ENCODE measurements at places on chromosomes 7 and 10. TPM values are rescaled to one million over a fixed set of nuclear protein-coding genes. Genes with fewer than 3 reads are reported as not detected.

DNA sequence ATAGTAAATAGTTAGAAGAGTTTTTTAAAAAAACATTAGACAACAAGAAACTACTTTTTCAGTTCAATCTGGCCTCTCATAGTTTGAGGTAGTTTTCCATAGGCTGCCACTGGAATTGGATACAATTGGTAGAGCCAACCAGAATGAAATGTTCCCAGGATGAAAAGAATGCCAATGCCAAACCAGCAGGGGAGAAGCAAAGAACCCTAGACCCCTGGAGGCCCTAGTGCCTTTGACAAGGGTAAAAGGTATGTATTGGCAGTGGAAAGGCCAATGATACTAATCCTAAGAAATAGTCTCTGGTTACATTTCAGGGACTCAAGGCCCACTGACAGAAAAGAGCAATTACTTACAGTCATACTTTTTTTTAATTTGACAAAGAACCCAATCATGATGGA is 77.4 kb upstream of the SEM1 start:
- no peak for DNase-seq

- no peak for DNase-seq
These were observed 12.8 kb downstream of the NOS3 start for GRCh38 chr7:151003572-151003971.

- no peak for DNase-seq
These were observed 365.3 kb downstream of the PARD3 start for GRCh38 chr10:34449836-34450235.

DNA sequence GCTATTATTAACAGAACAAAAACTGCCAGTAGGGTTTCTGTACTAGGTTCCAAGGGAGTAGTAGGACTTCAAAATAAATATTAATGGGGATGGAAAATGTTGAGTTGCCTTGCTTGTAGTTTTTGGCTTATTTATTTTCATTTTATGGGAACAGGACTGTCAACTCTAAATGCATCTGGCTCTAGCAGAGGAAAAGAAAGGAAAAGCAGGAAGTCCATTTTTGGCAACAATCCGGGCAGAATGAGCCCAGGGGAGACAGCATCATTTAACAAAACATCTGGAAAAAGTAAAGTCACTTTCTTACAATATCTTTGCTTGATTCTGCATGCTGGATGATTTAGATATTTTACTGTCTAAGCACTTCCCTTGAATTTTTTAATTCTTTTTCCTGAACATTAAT is 69.4 kb downstream of the NOC3L start:
- DNase-seq, result peak; percentile 80

DNA sequence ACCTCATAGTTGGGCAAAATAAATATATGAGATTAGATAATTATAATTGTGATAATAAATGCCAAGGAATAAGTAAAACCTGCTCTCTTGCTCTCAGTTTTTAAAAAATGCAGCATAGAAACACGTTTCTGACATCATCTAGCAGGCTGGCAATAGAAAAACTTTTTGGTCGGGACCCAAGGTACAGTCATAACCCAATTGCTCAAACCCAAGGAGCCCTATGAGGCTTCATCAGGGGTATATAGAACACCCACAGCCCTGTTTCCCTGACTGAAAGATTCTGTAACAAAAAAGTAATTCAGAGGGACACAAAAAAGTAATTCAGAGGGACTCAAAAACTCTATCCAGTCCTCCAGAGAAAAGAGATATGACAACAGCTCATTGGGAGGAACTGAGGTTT is 3.8 kb downstream of the PDE1C start:
- no peak for DNase-seq

- DNase-seq, result no peak
These were observed 38.0 kb upstream of the VSIR start for GRCh38 chr10:71811351-71811750.

DNA sequence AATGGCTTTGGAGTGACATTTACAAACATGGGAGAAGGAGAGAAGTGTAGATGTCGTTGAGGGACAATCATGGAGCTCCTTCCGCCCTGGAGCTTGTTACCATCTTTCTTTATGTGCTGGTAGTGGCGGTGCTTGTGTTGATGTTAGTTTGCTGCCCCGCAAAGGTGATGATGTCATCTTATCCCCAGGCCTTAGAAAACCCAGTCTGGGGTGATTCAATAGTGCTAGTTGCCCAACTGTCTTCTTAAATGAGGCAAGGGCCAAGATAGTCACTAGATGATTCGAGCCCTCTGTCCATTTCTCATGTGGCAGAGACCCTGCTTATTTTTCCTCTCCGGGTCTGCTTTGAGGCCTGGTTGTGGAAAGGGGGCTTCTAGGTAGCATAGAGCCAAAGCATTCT is 277.4 kb downstream of the CCSER2 start:
- no peak for DNase-seq

DNA sequence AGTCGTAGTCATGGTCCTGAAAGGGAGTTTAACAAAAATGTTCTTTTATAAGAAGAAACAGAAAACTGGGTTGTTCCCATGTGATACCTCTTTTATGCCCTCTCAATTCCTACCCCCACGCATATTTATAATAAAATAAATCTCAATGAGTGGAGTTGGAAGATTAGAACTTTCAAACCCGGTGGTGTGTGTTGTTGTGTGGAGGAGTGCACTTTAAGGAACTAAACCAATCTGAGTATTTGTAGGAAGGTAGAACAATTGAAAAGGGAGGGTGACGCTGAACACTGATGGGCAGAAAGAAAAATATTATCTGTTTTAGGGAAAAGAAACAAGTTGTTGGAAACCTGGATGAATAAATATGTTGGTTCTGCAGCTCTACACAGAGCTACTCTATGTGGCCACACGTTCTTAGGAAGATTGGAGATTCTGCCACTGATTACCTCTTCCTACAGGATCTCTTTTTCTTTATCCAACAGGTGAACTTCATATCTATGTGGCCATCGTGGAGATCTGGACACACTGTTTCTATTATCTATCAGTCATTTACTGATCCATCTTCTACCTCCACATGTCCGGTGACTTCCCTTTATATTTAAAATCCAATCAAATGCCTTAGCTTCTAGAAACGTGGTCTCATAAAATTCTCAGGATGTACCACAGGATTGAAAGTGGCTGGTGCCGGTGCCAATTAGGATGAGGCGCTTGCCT is 13.1 kb upstream of the GATA3 start:
- no peak for DNase-seq

- no peak for DNase-seq
These were observed 510.0 kb downstream of the TNS3 start for GRCh38 chr7:47071866-47072265.

GRCh38 chr10:13095094-13095493 is 4.9 kb upstream of the OPTN start:
- DNase-seq, result no peak

- DNase-seq, result no peak
These were observed 63.3 kb upstream of the KMT2E start for GRCh38 chr7:104950754-104951153.

MAPK8 gene
- total RNA-seq, result 22.0 TPM

GRCh38 chr7:56092789-56093531 is at the start of gene PHKG1:
PHKG1 (minus strand) TSS chr7:56092952; CDS start chr7:56088941, 4,011 bp downstream.
- DNase-seq, result peak; percentile 89

- no peak for DNase-seq
These were observed 70.0 kb upstream of the FAM13C start for GRCh38 chr10:59432207-59432900.

DNA sequence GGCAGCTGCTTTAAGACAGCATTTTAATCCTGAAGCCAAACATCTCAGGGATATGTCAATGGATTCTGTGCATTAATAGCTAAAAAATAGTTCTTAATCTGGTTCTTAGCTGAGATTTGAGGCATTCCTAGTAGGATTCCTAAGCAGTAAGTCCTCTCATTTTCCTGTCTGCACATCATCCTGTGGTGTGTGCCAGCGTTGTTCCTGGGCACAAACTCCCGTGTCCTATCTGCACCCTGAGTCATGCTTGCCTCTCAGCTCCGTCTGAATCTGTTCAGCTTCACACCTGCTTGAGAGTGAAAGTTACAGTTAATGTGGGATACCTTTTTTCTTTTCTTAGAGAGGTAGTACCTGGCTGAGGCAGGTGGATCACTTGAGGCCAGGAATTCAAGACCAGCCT is 19.5 kb downstream of the BAG3 start:
- DNase-seq, result no peak

- no peak for DNase-seq
These were observed 131.4 kb downstream of the VIPR2 start for GRCh38 chr7:159013181-159013690.

NME8 gene
- total RNA-seq, result not detected

DNA sequence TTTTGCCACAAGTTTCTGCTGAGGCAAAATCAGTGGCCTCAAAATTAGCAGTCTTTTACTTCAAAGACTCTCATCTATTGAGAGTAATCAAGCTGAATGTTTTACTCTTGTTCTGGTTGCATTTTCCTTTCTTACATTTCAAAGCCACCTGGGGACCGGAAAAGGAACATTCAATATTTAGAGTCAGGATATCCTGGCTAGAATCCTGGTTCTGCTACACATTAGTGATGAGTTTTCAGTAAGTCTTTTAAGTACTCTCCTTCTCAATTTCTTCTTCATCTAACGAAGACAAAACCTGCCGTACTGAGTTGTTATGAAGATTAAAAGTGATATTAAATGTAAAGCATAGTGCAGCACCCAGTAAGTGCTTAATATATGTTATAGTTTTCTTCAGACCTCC is 52.5 kb downstream of the LAMB4 start:
- no peak for DNase-seq

OGDHL gene
- total RNA-seq, result 0.89 TPM

SLC18A3 gene
- not detected for total RNA-seq

Measured in heart right ventricle (tissue), 16 donors.